ENCODE measurements at places on chromosomes 2 and 18.

GRCh38 chr2:232543928-232544631 is 4.6 kb downstream of the CHRNG start:
- DNase-seq: no peak

- DNase-seq: no peak
Measured at GRCh38 chr2:162182395-162182794, 30.3 kb upstream of the GCG start.

DNA sequence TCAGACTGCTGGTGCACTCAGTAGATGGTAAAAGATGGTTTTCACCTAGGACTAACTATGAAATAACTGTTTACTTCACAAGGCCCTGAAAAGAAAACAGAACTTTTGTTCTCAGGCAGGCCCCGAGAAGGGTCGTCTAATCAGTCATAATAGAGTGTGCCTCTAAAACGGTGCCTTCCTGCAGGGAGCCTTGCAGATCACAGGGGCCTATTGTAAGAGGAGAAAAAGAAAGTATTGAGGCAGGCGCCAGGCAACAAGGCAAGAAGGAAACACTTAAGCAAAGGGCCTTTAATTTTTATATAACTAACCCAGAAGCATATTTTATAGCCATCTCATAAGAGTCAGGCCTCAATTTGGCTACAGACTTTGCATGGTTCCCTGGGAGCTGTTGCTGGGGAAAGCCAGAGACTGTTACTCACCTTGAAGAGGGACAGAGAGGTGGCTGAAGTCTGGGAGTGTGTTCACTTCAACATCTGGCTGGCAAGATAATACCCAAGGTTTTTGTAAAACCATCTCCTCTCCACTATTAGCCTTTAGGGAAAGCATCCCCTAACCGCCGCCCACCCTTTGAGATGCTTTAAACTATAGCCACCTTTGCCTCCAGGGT is 117.1 kb downstream of the PRPF40A start:
- DNase-seq: no peak

DNA sequence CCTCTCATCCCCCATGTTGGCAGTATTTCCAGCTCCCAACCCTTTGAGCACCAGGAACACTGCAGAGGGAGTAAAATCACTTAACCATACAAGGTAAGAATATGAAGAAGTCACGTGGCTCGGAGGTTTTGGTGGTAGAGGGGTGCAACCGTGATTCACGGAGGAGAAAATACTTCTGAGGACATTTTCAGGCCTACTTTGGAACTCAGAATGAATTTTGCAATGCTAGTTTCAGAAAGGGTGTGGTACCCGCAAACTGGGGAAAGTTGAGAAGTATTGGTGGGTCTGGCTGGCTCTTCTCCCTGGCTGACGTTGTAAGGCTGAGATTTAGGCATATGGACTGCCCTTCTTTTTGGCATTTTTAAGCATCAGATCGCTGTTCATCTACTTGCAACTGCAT is 442 bp downstream of the SERPINB5 start:
- no peak for DNase-seq

- DNase-seq: no peak
Measured at GRCh38 chr2:233209117-233209532, 42.3 kb upstream of the ATG16L1 start.

DNA sequence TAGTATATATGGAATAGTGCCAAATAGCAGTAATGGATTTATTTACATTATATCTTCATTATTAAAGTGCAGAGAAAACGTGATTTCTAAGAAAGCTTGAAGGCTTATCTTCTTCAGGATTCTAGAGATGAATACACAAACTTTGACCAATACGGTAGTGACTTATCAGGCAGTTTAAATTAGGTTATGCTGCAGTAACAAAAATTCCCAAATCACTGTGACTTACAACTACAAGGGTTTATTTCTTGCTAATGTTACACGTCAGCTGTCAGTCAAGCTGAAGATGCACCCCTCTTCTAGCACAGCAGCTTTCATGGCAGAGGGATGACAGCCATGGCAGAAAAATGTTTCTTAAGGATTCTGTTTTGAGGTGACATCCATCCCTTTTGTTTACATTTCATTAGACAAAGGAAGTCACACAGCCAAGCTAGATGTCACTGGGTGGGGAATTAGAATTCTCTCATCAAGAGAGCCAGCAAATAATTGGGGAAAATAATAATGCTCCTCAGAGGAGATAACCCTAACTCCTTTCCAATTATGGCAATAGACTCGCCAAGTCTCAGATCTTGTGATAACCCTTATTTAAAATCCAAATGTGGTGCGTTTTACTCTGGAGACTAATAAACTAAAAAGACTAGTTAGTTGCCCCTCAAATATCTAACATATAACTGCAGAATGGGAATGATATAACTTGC is 268.3 kb upstream of the CYP26B1 start:
- DNase-seq: no peak
